ENCODE measurements at places on chromosomes 12 and 14. TPM values are rescaled to one million over a fixed set of nuclear protein-coding genes. Genes with fewer than 3 reads are reported as not detected.

The CCDC38 gene
- total RNA-seq: not detected

GRCh38 chr14:60856111-60856510, 121.5 kb downstream of the MNAT1 start:
- no peak for DNase-seq

DNA sequence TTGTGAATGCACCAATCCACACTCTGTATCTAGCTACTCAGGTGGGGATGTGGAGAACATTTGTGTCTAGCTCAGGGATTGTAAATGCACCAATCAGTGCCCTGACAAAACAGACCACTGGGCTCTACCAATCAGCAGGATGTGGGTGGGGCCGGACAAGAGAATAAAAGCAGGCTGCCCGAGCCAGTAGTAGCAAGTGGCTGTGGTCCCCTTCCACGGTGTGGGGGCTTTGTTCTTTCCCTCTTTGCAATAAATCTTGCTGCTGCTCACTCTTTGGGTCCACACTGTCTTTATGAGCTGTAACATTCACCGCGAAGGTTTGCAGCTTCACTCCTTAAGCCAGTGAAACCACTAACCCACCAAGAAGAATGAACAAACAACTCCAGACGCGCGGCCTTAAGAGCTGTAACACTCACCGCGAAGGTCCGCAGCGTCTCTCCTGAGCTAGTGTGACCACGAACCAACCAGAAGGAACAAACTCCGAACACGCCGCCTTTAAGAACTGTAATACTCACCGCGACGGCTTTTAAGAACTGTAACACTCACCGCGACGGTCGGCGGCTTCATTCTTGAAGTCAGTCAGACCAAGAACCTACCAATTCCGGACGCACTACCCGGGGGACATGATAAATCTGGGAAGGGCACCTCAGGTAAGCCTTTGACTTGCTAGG, 4.6 kb upstream of the LDHB start:
- DNase-seq: no peak

The TRMT5 gene
- total RNA-seq: 6.8 TPM

DNA sequence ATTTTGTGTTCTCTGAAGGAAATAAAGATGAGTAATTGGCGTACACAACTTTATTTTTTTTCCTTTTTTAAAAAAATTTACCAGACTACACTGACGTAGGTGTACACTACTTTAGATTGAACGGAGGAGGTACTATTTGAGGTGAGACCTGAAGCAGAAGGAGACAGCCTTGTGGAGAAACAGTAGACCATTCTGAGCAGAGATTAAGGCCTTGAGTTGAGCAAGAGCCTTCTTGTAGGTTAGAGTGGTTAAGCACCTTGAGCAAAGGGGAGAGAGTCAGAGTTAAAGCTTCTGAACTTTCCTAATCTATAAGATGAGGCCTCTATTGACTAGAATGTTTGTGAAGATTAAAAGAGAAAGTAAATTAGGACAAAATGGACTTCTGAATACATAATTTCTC, 2.5 kb downstream of the LEMD3 start:
- no peak for DNase-seq

DNA sequence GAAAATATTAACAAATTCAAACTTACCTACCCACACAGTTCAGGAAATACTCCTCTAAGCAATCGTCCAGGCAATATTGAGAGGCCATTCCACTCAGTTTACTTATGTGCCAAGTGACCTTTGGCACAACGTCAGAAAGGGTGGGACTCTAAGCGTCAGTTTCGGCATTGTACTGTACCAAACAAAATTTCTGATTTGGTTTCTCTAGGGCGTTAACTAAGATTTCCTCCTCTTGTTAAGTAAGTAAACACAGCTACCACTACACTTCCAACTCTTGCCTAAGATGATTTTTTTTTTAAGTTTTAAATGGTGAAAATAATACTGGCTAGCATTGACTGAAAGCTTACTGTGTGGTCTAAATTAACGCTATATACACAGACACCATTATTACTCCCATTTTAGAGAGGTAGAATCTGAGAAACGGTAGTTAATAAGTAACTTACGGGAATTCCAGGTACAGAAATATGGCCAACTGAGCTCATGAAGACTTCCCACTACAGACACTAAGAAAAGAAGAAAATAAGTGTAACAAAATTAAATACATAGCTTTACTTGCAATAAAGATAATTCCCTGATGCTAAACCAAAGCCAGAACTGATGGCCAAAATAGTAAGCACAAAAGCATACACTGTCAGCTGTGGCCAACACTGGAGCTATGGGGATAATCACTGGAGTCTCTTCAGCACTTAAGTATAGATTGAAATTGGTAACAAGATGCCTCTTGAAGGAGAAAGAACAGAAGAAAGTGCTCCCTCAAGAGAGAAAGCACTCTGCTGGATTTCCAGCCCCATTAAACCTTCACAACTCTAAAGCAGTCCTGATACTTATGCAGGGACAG, 76.1 kb downstream of the EPS8 start:
- no peak for DNase-seq

All from activated CD8-positive, alpha-beta T cell treated with anti-CD3 and anti-CD28 coated beads, Interleukin-2, amount 10 ng/mL, durations not matched to agents 7 days and 5 days (primary cell).